NCI-H1694 (cell line): ENCODE measurements at places on chromosomes 5 and 9.

DNA sequence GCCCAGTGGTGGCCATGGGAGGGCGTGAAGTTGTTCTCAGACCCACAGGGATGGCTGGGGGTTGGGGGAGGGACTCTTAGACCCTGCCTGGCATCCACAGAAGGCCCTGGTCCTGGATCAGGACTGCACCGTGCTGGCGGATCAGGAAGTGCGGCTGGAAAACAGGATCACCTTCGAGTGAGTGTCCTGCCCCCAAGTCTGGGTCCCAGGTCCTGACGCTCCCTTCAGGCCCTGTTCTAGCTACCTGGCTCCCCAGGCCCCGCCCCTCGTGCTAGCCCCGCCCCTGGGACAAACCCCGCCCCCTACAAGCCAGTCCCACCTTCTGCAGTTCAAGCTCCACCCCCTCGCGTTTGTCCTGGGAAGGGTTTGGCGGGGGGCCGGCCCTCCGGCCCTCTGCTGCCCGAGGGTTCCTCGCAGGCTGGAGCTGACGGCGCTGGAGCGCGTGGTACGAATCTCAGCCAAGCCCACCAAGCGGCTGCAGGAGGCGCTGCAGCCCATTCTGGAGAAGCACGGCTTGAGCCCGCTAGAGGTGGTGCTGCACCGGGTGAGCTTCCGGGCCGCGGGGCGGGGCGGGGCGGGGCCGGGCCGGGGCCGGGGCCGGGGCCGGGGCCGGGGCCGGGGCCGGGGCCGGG lies 12.9 kb downstream of the RGS14 start:
- DNase-seq: no peak

DNA sequence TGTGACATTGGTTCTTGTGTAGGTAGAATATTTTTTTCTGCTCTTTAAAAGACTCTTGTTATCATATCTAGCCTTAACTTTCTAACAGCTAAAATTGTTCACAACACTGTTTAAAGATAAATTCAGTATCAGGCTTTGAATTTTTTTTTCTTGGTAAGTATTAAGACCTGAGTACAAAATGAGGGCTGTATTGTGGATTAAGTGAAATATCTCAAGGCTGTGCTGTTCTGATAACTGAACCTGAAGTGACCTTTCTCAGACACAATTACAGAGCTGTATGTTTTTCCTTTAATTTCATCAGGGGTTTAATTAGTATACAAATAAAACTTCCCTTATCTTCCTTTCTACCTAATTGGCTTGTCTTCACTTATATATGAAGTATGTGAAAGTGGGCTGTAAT lies 290.5 kb downstream of the CCDC171 start:
- DNase-seq: no peak

- DNase-seq: no peak
These were observed 2122.2 kb downstream of the MAT2B start for GRCh38 chr5:165627548-165628170.

GRCh38 chr5:179345433-179346321 lies at the start of gene ADAMTS2:
Gene ADAMTS2 (minus strand): TSS chr5:179345461. CDS start chr5:179345328, 133 bp downstream.
- DNase-seq: no peak
